CD14-positive monocyte (primary cell): ENCODE measurements at places on chromosomes 5 and 9.

GRCh38 chr5:160231783-160232342, 2.6 kb downstream of the FABP6 start:
- no peak for DNase-seq

- DNase-seq, result no peak
Observed at GRCh38 chr9:4640027-4640426, 22.1 kb upstream of the PLPP6 start.

DNA sequence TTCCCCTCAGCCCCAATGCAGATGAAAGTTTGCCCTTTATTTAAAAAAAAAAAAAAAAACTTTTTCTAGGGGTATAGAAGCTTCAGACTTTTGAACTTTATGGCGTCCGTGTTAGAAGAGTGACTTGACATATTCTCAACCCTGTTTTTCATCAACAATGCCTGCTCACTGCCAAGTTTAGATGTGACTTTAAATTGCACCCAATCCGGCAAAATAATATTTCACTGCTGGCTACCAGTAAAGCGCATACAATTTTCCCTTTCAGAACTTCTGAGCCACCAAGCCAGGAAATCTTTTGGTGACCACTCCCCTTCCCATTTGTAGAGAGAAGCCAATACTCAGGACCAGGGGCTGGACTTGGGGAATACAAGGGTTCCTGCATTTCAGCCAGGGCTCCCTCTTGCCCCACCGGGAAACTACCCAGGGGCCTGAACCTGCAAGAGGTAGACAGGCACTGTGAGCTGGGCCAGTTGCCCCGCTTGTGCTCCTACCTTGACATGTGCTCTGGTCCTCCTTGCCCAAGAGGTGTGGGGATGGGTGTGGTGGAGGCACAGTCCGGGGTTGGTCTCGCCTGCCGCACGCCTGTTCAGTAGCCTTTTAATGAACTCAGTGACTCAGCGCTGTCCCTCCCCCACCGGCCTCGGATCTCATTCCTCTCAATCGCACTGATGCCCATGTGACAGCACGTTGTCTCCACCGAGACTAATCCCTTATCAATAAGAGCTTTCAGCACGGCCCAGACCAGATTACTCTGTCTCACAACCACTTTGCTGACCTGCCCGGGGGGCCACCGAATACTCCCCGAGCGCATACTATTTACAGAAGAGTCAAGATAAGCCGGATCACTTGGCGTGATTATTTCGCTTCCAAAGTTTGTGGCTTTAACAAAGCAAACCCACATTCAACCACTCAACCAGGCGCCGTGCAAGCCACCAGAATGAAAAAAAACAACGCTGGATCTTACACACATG, 226.4 kb downstream of the DCP2 start:
- no peak for DNase-seq

DNA sequence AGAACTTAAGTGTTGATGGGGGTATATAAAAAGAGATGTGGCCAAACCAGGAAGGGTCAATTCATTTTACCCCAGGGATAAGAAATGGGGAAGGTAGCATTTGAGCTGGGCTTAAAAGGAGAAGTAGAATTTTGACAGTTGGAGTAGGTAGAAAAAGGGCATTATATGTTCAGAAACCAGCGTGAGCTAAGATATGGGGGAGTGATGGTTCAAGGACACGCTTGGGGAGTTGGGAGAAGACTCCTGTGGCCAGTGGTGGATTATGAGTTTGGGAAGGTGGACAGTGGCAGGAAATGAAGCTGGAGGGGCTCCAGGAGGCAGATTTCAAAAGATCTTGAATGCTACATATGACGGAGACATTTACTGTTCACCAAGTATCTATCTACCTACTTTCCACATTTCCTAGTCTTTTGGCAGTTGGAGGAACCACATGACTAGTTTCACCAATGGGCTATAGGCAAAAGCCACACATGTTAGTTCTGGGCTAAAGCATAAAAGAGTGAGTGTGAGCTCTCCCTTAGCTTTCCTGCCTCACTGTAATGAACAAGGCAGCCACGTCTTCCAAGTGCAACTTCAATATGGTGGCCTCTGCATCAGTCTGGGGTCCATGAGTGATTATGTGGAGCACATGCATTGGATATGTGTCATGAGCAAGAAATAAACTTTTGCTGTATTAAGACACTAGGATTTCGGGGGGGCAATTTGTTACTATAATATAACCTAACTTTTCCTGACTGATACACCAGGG, 15.7 kb upstream of the GSN start:
- DNase-seq, result peak; percentile 63

- DNase-seq, result no peak
Observed at GRCh38 chr5:124951661-124952060, 205.2 kb upstream of the ZNF608 start.

DNA sequence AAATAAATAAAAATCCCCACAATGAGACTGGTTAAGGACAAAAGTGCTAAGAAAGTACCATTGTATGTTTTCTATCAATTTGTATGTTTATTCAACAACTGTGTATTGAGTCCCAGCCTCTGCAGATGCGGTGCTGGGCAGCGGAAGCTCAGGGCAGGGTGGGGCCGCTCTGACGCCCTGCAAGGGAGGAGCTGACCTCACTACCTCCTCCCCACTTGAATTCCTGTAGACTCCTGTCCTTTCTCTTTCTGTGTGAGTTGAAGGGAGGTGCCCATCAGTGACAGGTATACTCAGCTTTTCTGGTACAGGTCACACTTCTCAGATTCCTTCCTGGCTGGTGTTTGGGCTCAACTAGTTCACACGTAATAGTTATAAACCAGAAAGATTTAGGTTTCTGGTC, 27.0 kb downstream of the ANGPTL2 start:
- DNase-seq, result no peak

- DNase-seq, result no peak
Observed at GRCh38 chr5:103620851-103621547, 58.4 kb upstream of the NUDT12 start.

GRCh38 chr5:172334196-172334595, 50.6 kb upstream of the UBTD2 start:
- no peak for DNase-seq

GRCh38 chr9:83423815-83424707, 114.1 kb downstream of the FRMD3 start:
- no peak for DNase-seq

DNA sequence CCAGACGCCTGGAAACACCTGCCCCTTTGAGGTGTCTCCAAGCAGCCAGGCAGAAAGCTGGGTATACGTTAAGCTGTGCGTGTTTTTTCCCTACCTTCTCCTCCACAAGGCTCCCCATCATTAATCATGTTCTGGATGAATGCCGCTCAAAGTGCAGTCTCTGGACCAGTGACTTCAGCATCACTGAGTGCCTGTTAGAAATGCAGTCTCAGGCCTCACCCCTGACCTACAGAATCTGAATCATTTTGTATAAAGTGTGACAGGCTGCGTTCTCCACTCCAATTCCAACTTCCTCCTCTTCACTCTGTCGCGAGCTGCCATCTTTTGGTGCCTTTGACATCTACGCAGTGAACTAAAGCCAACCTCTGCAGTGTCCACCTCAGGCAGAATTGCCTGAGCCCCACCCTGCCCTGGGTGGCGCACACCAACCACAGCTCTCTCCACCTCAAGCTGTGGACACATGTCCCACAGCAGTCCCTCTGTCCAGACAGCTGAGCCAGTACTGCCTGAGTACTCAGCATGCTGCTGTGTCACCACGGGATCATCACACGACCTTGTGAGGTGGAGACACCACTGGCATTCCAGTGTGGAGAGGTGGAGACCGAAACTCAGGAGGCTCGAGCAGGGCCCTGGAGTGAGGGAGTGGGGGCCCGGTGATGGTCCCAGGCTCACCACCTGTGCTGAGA, 14.2 kb downstream of the PTPN3 start:
- no peak for DNase-seq
